ENCODE measurements at places on chromosomes 11 and 22.

GRCh38 chr22:32144496-32145274 is 14.4 kb downstream of the C22orf42 start:
- no peak for DNase-seq

DNA sequence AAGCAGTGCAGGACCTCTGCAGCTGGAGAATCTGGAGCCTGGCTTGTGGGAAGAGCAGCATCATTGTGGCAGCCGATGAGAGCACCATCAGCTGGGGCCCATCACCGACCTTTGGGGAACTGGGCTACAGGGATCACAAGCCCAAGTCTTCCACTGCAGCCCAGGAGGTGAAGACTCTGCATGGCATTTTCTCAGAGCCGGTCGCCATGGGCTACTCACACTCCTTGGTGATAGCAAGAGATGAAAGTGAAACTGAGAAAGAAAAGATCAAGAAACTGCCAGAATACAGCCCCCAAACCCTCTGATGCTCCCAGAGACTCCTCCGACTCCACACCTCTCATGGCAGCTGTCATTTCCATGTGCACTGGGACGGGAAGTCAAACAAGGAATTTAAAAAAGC is 35.6 kb downstream of the ASRGL1 start:
- no peak for DNase-seq

DNA sequence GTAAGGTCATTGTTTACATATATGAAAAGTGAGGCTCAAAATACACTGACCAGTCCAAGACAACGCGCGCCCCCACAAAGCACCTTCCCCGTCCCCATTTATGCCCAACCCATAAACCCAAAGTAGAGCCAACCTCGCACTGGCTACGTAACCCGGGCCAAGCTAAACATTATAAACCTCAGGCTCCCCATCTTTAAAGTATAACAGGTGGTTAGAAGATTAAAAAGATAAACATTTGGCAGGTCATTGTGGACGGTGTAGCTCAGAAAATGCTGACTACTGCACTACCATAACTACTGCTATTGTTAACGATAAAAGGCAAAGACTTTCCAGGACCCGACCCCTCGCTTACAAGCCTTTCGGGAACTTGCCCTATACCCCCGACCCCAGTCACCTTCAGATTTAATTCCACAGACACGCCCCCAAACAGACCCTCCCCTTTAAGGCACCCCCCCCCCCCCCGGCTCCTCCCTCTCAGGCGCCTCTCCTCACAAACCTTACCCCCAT is 470 bp downstream of the NUMA1 start:
- no peak for DNase-seq

DNA sequence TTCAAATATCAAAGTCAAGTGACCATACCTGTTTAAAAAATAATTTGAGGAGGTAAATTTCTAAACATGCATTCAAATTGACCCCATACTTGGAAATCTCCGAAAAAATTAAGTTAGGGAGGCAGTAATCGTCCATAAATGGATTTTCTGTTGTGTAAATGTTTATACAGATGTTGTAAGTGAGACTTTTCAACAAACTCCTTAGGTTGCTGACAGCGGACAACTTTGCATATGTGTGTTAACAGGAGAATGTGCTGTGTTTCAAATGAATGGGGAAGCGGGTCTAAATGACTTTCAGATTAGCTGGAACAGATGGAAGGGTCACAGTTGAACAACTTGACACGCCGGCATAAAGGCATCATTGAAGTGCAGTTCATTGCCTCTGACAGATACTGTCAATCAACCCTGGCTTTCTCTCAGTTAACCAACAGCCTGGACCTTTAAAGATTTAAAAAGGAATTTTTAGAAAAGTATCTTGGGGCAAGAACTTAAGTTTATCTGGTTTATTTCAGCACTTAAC is 98.2 kb upstream of the DBX1 start:
- no peak for DNase-seq

All from NCI-H2081 treated with DMSO at 0.1 percent for 48 hours (cell line).